ENCODE measurements at places on chromosomes 1 and 21.

DNA sequence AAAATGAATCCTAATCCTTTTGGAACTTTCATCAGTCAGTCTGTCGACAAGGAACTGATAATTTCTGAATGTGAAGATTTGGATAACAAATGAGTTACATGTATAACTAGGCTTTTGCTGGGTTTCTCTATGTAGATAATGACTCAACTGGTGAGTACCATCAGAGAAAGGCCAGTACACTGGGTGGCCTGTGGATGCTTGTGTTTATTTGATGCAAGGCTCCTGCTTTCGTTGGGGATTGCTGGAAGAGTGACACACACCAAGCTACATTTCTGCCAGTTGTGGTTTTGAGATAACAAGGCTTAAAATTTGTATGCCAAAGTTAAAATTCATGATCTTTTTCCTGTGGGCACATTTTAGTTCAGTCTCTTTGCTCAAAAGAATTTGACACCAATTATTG lies 115.7 kb upstream of the UBE2U start:
- DNase-seq = no peak

GRCh38 chr1:115432061-115432460 lies 94.0 kb upstream of the NGF start:
- no peak for DNase-seq

DNA sequence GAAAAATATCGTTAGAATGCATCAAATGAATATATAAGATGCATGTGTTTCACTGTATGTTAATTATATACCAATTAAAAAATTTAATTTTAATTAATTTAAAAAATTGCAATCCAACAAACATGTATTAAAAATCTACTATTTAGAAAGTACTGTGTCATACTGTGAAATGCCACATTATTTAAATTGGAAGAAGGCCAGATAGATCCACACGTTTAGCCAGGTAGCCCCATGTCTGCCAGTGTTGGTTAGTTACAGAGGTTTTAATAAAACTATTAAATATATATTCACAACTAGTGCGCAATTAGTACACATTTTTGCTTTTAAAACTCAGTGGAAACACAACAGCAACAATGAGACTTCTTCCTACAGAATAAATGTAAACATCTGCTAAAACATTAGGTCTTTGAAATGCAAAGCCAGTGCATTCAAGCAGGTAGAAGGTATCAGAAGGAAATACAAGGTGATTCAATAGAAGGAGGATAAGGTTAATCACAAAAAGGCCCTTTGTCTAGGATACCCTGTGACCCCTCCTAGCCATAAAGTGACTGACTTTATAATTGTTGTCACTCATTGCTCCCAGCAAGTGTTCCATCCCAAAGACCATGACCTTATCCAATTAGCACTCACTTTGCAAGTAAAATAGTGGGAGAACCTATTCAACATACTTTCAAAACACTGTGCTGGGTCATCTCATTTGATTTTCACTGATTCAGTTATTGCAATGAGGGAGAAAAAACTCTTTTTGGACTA lies 211.5 kb downstream of the TTLL7 start:
- DNase-seq = no peak

- DNase-seq = no peak
Measured at GRCh38 chr21:46442938-46443337, 15.8 kb upstream of the DIP2A start.

DNA sequence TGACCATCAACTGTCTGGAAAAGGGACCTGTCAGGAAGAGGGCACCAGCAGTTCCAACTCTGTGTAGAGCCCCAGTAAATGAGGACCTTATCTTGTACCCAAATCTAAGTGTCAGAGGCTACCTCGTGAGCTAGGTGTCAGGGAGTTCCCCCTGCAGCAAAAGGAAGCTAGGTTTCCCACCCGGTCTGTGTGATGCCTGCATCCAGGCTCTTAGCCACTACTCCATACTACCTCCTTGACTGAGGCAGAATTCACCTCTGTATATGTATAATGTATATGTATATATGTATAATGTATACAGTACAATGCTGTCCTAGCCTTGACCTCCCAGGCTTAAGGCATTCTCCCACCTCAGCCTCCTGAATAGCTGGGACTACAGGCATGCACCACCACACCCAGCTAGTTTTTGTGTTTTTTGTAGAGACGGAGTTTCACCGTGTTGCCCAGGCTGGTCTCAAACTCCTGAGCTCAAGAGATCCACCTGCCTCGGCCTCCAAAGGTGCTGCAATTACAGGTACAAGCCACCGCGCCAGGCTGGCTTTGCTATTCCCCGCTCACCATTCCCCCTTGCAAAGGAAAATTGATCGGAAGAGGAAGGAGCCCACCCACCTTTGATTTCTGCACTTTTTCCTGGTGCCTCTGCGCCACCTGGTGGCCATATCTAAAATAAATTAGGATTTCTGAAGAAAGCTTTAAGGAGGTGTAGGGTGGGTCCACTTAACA lies 15.7 kb upstream of the LUZP1 start:
- DNase-seq = peak; percentile 32

GRCh38 chr1:86965012-86965826 lies 50.8 kb downstream of the HS2ST1 start:
- DNase-seq = no peak

- no peak for DNase-seq
Measured at GRCh38 chr1:186754542-186755145, 74.1 kb upstream of the PLA2G4A start.

GRCh38 chr1:223711173-223711572 lies 1.2 kb upstream of the CAPN2 start:
- DNase-seq = no peak

DNA sequence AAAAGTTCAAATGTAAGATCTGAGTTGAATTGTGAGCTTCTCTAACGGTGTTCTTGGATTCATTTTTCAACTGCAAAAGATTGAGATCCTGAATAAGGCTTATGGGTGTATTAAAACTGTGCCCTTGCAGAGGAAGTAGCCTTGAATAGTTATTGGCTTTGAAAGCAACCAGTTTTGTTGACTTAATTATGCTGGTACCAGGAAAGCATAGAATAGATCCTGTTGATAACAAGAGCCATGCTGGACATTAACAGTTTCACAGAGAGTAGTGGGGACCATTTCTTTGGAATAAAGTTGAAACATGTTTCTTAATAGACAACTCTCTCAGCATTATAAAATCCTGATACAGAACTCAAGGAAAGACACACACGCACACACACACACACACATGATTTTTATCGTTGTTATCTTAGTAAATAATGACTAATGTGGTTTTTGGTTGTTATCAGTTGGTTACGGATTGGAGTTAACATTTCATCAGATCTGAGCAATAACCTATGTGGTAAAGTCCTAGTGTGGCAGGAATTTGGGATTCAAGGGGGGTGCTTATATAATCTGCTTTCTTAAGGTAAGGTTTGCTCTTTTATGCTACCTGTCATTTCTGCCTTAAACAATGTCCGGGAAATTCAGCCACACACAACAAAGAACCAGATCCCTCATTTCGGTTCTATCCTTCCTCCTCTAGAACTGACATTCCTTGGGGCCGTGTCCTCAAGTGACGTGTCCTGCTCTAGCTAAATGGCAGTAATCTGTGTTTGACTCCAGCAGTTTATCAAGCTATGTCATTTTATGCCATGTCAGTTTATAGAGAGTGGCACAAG lies 330.9 kb downstream of the CHRM3 start:
- DNase-seq = no peak

- no peak for DNase-seq
Measured at GRCh38 chr1:223244366-223245103, 101.5 kb upstream of the TLR5 start.

- no peak for DNase-seq
Measured at GRCh38 chr1:65467536-65467935, 47.1 kb downstream of the LEPR start.

GRCh38 chr1:111630567-111630966 lies 11.0 kb downstream of the RAP1A start:
- no peak for DNase-seq

DNA sequence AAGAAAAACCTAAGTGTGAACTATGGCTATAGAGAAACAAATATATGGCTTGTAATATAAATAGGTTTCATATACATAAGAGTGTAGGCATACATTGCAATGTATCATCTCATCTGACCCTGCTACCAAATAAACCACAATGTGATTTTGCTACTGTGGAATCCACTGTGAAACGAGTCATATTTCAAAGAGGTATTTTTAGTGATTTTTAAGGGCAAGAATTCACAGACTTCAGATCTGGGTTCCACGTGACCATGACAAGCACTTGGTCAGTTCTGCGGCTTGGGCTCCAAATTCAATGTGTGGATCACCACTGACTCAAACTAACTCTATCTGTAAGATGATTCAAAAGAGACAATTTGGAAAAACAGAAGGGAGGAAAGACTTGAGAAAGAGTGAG lies 147.0 kb upstream of the ERG start:
- DNase-seq = no peak

DNA sequence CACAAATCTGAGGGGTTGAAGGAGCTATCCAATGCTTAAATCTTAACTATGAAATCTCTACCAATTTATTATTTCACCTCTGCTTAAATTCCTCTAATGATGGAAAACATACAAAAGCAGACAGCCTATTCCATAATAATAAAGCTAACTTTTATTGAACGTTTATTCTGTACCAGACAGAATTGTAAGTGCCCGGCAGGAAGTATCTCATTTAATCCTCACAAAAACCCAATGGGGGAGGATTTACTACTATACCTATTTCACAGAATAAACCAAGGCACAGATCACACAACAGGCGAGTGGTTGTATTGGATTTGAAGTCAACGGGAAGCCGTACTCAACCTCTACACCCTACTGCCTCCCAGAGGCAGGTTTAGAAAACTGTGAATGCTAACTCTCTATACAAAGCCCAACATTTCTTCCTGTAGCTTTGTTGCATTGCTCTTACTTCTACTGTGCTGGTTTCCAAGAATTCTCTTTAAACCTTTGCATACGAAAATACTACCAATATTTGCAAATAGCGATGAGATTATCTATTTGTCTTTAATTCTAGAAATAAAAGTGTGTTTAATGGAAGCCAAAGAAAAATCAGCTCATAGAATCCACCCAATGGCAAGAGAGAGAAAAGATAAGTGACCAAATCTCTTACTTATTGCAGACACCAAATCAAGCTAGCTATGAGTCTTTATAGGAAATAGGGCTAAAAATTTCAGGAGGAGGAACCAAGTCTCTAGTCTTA lies 33.5 kb upstream of the C1orf53 start:
- no peak for DNase-seq

DNA sequence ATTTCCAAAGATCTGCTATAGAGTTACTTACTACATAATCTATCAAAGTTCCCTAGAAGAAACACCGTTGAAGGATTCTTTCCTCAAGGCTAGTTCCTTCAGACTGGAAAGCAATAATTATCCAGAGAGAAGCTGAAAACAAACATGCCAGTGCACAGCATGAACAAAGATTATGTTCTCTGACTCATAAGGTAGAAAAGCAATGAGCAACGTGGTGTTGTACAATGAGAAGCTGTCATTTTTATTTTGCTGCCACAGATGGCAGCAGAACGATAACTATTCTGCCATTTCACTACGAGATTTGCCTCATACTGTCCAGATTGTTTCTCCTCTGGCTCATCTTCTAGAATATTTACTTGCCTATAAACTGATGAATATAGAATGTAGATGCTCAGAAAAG lies 10.7 kb downstream of the EXTL2 start:
- DNase-seq = no peak

- DNase-seq = no peak
Measured at GRCh38 chr1:210743038-210743437, 390.9 kb downstream of the KCNH1 start.

DNA sequence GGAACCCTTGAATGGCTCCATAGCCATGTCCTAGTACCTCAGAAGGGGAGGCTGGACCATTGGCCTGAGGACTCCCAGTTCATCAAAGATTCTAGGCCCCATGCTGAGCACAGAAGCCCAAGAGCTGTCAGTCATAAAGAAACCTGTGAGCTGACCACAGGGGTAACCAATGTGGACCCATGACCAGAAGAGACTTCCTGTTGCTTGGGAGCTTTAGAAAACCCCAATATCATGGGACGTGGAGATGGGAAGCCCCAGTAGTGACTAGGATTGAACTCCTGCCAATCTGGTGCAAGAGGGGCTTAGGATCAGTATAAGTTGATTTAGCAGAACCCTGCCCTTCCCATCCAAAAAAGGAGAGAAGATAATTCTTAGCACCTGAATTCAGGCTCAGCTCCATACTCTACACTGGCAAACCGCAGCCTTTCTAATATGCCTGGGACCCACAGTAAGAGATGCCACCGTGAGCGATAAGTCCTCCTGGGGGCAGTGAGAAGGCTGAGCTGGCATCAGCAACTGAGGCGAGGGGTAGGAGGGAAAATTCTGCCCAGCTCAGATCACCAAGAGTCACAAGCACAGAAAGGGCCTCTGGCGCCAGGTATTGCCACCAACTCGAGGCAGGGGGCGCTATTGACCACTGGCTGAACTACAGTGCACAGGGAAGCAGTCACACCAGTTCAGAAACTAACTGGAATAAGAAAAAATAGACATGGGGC lies 108.9 kb downstream of the CAPN8 start:
- no peak for DNase-seq

DNA sequence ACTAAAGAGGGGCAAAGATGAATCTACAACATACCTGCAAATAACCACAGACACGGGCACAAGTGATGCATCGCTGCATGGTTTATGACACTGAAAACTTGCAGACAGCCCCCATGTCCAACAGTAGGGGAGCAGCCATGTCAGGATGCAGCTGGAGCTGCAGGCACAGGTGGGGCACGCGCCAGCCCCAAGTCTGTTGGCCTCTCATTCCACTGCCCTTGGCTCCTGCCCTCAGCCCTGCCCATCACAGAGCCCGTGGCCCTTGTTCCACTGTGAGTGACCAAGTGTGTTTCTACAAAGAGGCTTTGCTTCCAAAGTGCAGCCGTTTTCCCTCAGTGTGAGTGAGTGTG lies 3.2 kb upstream of the PADI4 start:
- DNase-seq = no peak

DNA sequence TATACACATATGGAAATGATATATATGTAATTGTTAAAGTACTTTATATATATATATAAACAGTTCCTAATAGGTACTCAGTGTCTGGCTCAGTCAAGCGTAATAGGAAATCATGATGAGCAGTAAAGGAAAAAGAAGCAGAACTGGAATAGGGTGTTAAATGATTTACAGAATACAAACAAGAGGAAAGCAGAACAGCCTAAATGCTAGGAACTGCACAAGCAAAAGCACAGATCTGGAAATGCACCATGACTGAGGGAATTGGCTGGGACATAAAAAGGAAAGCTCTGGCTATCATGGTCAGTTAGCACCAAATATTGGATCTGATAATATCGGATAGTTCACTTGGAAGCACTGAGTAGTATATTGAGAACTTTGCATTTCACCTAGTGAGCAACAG lies 51.8 kb downstream of the SLC44A5 start:
- no peak for DNase-seq

DNA sequence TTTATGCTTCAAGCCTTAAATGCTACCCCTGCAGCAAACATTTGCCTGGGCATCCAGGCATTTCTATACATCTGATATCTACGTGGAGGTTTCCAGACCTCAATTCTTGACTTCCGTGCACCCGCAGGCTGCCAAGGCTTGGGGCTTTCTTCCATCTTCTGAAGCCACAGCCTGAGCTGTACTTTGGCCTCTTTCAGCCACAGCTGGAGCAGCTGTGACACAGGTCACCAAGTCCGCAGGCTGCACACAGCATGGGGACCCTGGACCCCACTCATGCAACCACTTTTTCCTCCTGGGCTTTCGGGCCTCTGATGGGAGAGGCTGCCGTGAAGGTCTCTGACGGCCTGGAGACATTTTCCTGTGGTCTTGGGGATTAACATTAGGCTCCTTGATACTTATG lies 5.4 kb upstream of the HAO2 start:
- no peak for DNase-seq

- no peak for DNase-seq
Measured at GRCh38 chr1:115140442-115141144, 51.3 kb upstream of the TSPAN2 start.

- DNase-seq = no peak
Measured at GRCh38 chr1:87897481-87897880, 568.8 kb downstream of the LMO4 start.

- no peak for DNase-seq
Measured at GRCh38 chr1:231075020-231075419, 35.0 kb upstream of the FAM89A start.

Measured in DMS79 (cell line).